ENCODE measurements at places on chromosomes 11 and 22.

GRCh38 chr11:116182356-116182966 is 590.3 kb downstream of the BUD13 start:
- no peak for DNase-seq

DNA sequence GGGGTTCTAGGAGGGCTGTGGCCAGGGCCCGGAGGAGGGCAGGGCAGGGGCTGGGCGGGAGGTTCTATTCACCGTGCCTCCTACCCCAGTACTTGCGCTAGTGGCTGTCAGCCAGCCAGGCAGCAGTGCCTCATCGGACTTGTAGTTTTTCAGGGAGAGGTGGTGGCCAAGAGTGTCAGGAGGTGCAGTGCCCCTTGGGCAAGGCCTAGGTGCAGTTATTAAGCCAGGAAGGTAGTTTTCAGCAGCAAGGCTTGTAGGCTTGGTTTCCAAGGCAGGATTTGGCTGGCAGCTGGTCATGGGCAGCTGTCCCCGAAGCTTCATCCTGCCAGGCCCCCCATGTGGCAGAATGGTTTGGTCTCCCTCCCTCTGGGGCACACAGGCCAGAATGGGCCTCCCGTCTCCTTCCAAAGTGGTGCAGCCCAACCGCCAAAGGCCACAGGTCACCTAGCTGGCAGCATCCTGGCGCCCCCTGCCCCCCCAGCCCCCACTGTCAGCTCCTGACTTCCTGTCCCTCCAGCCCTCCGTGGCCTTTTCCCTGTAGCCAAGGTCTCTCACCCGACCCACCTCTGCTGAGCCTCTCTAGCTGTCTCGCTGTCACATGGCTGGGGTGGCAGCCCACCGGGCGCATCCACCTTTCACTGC is 8.5 kb downstream of the CCDC88B start:
- DNase-seq: no peak

DNA sequence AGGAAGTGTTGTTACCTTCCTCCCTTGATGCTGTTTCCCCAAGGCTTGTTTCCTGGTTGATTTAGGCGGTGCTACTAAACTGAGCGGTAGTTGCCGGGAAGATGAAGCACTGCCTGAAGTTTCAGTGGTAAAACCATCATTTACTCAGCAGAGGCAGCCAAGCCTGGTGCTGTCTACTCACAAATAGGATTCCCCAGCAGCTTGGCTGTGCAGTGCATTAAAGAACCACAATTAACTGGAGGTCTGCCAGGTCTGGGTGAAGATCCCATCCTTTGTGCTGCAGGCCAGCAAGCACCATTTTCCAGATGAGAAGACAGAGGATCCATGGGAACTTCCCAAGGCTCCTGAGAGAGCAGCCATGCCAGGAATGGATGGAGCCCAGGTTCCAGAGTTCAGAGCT is 231.9 kb upstream of the E2F8 start:
- no peak for DNase-seq

- DNase-seq: peak; percentile 87
Observed at GRCh38 chr11:12397931-12398334, 20.6 kb downstream of the PARVA start.

DNA sequence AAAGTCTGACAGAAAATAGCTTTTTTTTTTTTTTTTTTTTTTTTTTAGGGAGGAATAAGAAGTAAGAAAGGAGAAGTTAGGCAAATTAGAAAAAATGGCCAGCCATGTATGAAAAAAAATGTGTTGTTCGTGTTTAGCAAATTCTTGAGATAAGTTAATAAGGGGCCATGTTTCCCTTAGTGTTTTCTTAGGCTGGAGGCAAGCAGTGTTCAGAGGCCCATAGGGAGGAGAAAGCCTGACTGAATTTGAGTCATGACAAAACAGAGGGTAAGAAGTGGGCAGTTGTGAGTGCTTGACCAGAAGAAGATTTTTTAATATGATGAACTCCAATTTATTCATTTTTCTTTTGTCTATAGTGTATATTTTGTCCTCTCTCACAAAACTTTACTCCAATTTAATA is 766.4 kb downstream of the FAM181B start:
- no peak for DNase-seq

DNA sequence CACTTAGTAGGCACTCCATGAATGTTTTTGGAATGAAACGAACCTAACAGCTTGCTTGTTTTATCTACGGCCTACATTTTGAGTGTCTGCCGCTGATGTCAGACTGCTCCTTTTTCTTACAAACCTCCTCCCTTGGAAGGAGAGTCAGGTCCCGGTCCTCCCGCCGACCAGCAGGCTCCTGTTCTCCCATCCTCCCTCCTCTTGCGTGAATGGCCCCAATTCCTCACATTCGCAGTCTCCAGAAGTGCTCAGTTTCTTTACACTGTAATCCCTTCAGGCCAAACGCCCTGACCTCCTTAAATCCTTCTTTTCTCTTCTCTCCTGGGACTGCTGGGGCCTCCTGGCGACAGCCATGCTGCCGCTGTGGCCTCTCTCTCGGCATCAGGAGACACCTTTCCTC is 82.6 kb upstream of the CSNK2A3 start:
- DNase-seq: no peak

DNA sequence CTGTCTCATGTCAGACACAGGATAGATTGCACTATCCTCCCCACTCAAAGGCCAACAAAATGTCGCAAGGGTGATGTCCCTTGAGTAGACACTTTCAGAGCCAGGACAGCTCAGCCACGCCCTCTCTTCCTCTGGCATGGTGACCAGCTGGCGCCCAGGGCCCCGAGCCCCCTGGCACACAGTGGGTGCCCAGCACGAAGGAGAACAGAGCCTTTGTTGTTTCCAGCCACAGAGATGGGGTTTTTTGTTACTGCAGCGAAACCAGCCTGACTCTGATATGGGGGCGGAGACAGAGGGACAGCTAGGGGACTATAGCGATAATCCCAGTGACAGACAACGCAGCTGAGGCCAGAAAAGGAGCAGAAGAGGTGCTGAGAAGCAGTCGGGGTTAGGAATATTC is 23.3 kb upstream of the CCND1 start:
- DNase-seq: no peak

DNA sequence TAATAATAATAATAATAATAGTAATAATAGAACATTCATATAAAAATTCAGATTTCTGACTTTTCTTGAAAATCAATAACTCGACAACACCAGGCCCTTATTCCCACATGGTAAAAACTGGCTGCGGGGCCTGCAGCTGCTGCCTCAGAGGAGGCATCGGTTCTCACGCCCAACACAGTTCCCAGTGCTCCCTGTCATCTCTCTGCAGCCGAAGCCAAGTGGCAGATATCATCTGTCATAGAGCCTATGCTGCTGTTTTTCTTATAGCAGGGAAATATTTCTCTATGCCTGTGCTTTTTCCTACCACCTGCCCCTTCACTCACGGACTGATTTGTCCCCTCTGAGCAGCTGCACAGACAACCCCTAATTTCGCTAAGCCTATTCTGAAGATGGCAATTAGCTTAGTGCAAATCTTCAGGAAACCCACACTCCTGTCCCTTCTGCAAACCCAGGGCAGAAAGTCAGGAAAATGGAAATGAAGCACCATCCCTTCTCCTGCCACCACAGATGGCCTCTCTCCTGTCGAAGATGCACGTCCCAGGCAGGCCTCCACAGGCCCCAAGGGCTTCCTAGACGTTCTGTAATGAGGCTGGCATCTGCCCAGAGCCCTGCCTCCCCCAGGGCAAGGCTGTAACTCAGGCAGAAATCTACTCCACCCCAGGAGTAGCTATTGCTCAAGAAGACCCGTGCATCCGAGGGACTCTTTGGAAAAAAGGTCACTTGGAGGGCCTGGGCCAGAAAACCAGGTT is 66.7 kb downstream of the SYN3 start:
- DNase-seq: peak; percentile 10

- DNase-seq: no peak
Observed at GRCh38 chr11:42709216-42709615, 602.6 kb upstream of the API5 start.

GRCh38 chr22:46405901-46406300 is 70.4 kb downstream of the TRMU start:
- no peak for DNase-seq

GRCh38 chr11:113377681-113378412 is 9.7 kb upstream of the ANKK1 start:
- DNase-seq: no peak

DNA sequence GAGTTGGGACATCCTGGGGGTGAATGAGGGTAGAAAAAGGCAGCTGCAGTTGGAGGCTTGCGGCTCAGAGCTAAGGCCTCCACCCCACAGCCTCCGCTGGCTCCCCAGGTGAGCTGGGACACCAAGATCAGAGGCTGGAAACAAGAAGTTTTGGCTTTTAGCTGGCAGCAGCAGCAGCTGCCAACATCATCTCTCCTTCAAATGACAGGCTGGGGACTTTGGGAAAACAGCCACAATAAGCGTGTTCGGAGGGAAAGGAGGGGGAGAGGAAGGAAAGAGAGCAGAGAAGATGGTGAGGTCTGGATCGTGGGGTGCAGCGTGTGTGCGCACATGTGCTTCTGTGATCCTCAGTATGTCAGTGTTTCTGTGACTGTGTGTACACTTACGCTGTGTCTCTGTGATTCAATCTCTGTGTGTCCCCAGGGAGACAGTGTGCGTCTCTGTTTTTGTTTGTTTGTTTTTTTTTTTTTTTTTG is 62.0 kb upstream of the RASD2 start:
- no peak for DNase-seq

GRCh38 chr11:72058416-72059034 is 21.8 kb downstream of the NUMA1 start:
- DNase-seq: no peak

GRCh38 chr11:106077609-106078455 is at the start of gene AASDHPPT:
Gene AASDHPPT (plus strand): TSS chr11:106077662. CDS start chr11:106077711, 49 bp downstream.
- peak; percentile 11 for DNase-seq

- no peak for DNase-seq
Observed at GRCh38 chr11:22699388-22699787, 33.0 kb downstream of the GAS2 start.

GRCh38 chr11:67117176-67117575 is 1.9 kb upstream of the KDM2A start:
- no peak for DNase-seq

Data from HTR-8/SVneo (cell line).